ENCODE measurements at places on chromosomes 6 and 20.

DNA sequence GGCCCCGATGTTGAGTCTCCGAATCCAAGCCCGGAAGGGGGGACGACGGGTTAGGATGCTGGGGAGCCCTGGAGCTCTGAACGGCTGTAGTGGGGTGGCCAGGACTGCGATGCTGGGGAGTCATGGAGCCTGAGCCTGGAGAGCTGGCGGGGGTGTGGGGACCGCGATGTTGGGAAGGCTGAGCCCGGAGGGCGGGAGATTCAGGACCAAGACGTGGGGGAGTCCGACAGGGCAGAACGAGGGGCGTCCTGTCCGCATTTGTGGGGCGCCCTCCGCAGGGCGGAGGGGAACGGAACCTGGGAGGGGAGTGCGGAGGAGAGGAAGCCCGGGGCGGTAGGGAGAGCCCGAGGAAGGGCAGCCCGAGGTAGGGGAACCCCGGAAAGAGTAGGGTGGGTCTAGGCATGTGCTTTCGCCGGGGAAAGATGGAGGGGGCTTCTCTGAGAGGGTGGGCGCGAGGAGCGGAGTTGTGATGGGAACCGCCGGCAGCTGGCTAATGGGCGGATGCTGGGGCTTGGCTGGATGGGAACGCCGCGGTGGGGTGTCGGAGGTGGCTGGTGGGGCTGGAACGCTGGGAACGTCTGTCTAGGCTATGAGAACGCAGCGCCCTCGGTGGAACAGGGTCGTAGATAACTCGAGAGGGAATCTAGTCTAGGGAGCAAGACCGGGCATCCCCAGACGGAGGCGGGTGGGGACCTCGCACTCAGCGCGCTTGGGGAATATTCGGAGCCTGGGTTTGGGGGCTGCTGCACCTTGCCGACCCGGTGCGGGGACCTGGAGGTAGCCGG, 684 bp downstream of the PAQR8 start:
- no peak for DNase-seq

DNA sequence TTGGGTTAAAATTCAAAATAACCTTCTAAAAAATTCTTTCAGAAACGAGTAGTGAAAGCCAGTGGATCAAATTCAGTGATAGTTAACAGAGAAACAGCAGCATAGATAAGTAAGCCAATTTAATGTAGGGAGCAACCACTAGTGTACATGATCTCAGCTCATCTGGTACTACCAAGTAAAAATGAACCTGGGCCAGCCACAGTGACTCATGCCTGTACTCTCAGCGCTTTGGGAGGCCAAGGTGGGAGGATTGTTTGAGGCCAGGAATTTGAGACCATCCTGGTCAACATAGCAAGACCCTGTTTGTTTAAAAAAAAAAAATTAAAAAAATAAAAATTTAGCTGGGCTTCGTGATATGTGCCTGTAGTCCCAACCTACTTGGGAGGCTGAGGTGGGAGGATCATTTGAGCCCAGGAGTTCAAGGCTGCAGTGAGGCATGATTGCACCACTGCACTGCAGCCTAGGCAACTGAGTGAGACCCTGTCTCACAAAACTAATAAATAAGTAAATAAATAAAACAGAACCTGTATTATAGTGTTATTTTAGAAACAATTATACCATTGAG, 32.4 kb downstream of the CBFA2T2 start:
- DNase-seq, result no peak

- DNase-seq, result no peak
Observed at GRCh38 chr6:102127253-102127652, 733.7 kb downstream of the GRIK2 start.

- no peak for DNase-seq
Observed at GRCh38 chr6:61751986-61752385, 534.0 kb downstream of the KHDRBS2 start.

DNA sequence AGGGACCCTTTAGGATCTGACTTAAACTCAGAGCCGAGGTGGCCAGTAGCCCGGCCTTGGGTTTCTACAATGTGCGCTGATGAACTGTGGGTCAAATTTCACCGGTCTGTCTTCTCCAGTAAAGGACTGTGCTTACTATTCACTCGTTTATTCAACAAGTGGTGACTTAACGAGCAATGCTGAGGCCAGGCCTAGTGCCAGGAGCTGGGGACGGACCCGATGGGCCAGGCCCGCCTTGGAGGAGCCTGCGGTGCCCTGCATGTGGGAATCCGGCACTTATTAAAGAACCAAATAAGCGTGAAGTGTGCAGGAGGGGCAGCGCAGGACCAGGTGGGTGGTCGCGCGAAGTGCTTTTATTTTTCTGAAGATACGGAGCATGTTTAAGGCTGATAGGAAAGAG, 24.0 kb downstream of the CTCFL start:
- DNase-seq, result no peak

Measured in MV-4-11 (cell line).